ENCODE measurements at places on chromosomes 13 and 19.

GRCh38 chr19:17720440-17720839 is 1.2 kb downstream of the MAP1S start:
- no peak for DNase-seq

DNA sequence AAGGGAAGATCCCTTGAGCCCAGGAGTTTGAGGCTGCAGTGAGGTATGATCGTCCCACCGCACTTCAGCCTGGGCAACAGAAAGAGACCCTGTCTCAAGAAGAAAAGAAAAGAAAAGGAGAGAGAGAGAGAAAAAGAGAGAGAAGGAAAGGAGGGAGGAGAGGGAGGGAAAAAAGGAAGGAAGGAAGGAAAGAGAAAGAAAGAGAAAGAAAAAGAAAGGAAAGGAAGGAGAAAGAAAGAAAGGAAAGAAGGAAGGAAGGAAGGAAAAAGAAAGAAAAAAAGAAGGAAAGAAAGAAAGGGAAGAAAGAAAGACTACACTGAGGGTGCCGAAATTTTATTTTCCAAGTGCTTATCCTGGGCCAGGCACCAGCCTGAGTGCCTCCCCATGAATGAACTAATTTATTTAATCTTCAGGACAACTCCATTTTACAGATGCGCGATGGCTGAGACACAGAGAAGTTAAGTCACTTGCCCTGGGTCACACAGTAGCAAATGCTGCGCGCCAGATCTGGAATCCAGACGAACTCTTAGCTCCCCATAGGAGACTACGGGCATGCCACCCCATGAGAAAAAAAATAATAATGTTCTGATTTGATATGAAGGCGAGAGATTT is 2.7 kb downstream of the CDC42EP5 start:
- DNase-seq: no peak

GRCh38 chr19:11813703-11814028 is 407 bp upstream of the ZNF440 start:
- DNase-seq: no peak

- no peak for DNase-seq
Observed at GRCh38 chr19:1087813-1088415, 7.3 kb downstream of the POLR2E start.

GRCh38 chr13:47332149-47332548 is 435.3 kb upstream of the HTR2A start:
- DNase-seq: no peak

GRCh38 chr13:59061621-59062020 is 1102.1 kb downstream of the DIAPH3 start:
- DNase-seq: no peak

GRCh38 chr19:51457351-51458013 is 772 bp downstream of the SIGLEC8 start:
- DNase-seq: no peak

DNA sequence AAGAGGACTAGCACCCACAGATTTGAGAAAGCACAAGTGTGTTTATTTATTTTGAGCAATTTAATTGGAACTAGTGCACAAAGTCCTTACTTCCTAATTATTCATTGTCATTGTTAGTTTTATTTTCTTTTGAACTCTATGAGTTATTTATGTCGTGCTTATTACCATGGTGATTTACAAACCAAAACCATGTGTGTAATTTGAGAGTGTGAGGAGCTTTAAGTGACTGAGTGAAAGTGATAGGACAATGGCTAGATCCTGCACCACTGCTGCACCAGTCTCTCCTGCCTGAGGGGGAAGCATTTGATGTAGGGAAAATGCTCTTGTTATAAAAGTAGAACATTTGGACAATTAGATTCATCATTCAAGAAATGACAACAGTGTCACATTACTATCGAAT is 172.3 kb upstream of the KLF12 start:
- DNase-seq: no peak

- no peak for DNase-seq
Observed at GRCh38 chr13:30373727-30374126, 48.6 kb upstream of the UBE2L5 start.

- no peak for DNase-seq
Observed at GRCh38 chr19:6235031-6235951, 44.5 kb downstream of the MLLT1 start.

DNA sequence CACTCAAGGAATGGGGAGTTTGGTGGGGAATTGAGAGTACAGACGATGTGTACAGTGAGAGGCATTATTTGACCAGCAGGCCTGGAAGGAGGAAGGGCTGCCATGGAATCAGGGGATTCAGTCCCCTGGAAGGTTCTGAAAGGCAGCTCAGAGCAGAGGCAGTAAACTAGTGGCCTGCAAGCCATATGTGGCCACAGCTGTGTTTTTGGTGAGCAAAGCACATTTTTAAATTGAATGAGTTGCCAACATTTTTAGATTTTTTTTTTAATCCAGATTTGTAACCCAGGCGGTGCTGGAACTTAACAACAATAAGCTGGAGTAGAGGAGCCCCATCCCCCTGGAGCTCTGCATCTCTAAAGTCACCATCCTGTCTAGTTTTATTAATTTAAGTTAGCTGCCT is 95.3 kb upstream of the IPO5 start:
- no peak for DNase-seq

GRCh38 chr13:45876781-45877180 is 25.2 kb upstream of the SIAH3 start:
- no peak for DNase-seq

- DNase-seq: no peak
Observed at GRCh38 chr19:41919948-41920712, 8.1 kb downstream of the ERFL start.

DNA sequence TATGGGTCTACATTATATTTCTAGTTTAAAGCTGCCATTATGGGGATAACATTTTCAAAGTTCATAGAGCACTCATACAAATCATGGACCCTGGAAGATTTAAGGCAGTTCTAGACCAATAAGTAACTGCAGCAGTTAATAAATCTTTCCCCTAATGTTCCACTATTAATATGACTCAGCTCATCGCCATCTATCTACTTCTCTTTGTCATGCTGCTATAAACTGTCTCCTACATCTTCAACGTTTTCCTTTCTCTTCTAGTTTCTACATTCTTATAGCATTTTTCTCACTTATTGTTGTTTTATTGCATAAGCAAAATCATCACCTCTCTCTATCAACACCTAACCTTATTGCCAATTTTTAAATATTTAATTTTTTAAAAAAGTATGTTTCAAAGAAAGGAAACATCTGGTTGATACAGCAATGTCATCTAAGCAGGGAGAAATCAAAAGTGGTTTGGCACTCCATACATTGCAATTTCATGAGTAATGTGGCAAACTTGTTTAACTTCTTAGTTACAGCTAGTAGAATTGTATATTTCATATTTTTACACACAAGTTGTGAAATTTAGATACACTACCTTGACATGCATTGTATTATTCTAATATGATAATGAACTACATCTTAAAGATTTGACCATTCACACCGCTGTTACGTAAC is 1500.4 kb upstream of the MIR17HG start:
- no peak for DNase-seq

GRCh38 chr19:58042495-58043340 is 8.9 kb downstream of the ZSCAN1 start:
- no peak for DNase-seq

All from mesenteric fat pad (tissue), 1 donor.